ENCODE measurements at places on chromosomes 7 and 10. TPM values are rescaled to one million over a fixed set of nuclear protein-coding genes. Genes with fewer than 3 reads are reported as not detected.

CTNNA3 gene
- polyA plus RNA-seq, result not detected

LIPM gene
- not detected for polyA plus RNA-seq

DNA sequence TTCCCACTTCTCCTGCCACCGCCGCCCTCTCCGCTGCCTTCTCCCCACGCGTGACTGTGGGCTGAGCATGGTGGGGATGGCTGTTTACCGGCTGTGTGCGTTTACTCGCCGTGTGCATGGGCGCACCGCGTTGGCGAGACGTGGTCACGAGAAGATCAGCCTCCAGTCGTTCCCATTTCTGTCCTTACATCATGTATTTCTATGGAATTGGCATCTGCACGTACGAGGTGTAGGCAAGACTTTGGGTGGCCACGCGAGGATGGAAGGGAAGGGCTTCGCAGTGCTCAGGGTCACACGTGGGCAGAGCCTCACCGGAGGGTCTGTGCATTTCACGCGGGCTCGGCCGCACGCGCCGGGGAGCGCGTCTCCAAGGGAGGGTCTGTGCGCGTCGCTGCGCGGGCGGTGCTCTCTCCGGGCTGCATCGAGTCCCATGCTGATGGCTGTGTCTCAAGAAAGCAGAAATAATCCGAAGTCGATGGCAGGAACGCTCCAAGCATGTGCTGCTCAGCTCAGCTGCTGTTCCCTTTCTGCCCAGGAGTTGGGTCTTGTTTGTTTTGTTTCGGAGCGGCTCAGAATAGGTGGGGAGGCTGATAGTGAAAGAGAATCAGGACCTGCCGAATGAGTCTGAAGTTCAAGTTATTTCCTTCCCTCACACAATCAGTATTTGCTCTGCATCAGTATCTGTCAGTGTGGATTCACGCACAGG, 973 bp downstream of the CAMK1D start:
- H3K27ac ChIP-seq, result peak overlapping the region; percentile 96
- H3K4me3 ChIP-seq, result peak overlapping the region; percentile 86
- H3K36me3 ChIP-seq, result no peaks in the 10 kb centered on the region
- no peaks in the 10 kb centered on the region for H3K27me3 ChIP-seq
- H3K4me1 ChIP-seq, result peaks cover 71% of the 10 kb centered on the region
- peak; percentile 89 for DNase-seq

GRCh38 chr7:21107101-21107500, 320.4 kb upstream of the SP8 start:
- H3K27me3 ChIP-seq, result no peaks in the 10 kb centered on the region
- DNase-seq, result no peak
- H3K4me1 ChIP-seq, result no peaks in the 10 kb centered on the region
- H3K36me3 ChIP-seq, result no peaks in the 10 kb centered on the region

- H3K4me3 ChIP-seq, result no peak overlapping the region
- no peaks in the 10 kb centered on the region for H3K36me3 ChIP-seq
- no peak overlapping the region for H3K27ac ChIP-seq
- DNase-seq, result no peak
- H3K4me1 ChIP-seq, result peaks cover 14% of the 10 kb centered on the region
These were observed 154.0 kb downstream of the REEP3 start for GRCh38 chr10:63675171-63675570.

GRCh38 chr10:72834183-72834825, 59.2 kb upstream of the OIT3 start:
- H3K27me3 ChIP-seq, result no peaks in the 10 kb centered on the region
- no peak overlapping the region for H3K4me3 ChIP-seq
- H3K4me1 ChIP-seq, result peaks cover 29% of the 10 kb centered on the region
- no peak overlapping the region for H3K27ac ChIP-seq
- peaks cover 15% of the 10 kb centered on the region for H3K36me3 ChIP-seq

DNA sequence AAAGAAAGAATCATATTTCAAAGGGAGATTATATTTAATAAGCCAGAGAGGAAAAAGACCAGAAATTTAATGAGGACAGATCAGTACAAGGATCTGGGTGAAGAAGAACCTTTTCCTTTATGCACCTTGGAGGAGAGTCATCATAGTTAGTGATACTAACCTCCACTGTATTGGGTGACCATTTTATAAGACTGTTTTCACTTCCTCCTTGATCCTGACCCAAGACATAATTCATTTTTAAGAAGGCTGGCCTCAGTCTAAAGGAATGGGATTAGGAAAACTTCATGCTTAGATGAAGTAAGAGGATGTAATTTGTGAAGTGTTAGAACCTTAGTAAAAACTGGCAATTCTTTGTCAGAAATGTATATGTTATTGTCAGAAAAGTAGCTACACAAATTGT, 68.6 kb downstream of the ADAM22 start:
- H3K4me1 ChIP-seq, result no peaks in the 10 kb centered on the region
- no peak overlapping the region for H3K27ac ChIP-seq
- no peaks in the 10 kb centered on the region for H3K27me3 ChIP-seq
- no peak for DNase-seq
- H3K4me3 ChIP-seq, result no peak overlapping the region
- no peaks in the 10 kb centered on the region for H3K36me3 ChIP-seq

- no peaks in the 10 kb centered on the region for H3K36me3 ChIP-seq
- DNase-seq, result no peak
- peak overlapping the region; percentile 97 for H3K27ac ChIP-seq
- H3K4me1 ChIP-seq, result peaks cover 59% of the 10 kb centered on the region
These were observed 907 bp upstream of the IFRD1 start for GRCh38 chr7:112449353-112449752.

GPR37 gene
- 0.05 TPM for polyA plus RNA-seq

- peaks cover 73% of the 10 kb centered on the region for H3K27me3 ChIP-seq
- DNase-seq, result peak; percentile 76
- H3K27ac ChIP-seq, result no peak overlapping the region
- H3K4me1 ChIP-seq, result peaks cover 29% of the 10 kb centered on the region
- peak overlapping the region; percentile 47 for H3K4me3 ChIP-seq
These were observed 1.1 kb downstream of the VGF start for GRCh38 chr7:101164071-101164840.

HTRA1 gene
- 31.4 TPM for polyA plus RNA-seq

- H3K36me3 ChIP-seq, result no peaks in the 10 kb centered on the region
- no peaks in the 10 kb centered on the region for H3K4me1 ChIP-seq
- no peak overlapping the region for H3K4me3 ChIP-seq
- H3K27ac ChIP-seq, result no peak overlapping the region
These were observed 126.2 kb upstream of the NRP1 start for GRCh38 chr10:33460505-33461294.

GRCh38 chr10:77501846-77502261, 135.8 kb downstream of the KCNMA1 start:
- no peaks in the 10 kb centered on the region for H3K27me3 ChIP-seq
- no peaks in the 10 kb centered on the region for H3K36me3 ChIP-seq
- H3K4me1 ChIP-seq, result no peaks in the 10 kb centered on the region
- H3K4me3 ChIP-seq, result no peak overlapping the region

GRCh38 chr7:101884671-101885596, 67.5 kb downstream of the CUX1 start:
- no peaks in the 10 kb centered on the region for H3K36me3 ChIP-seq
- no peaks in the 10 kb centered on the region for H3K27me3 ChIP-seq
- no peak overlapping the region for H3K4me3 ChIP-seq
- DNase-seq, result no peak
- H3K27ac ChIP-seq, result no peak overlapping the region

Measured in spleen (tissue), 13 donors.